ENCODE measurements at places on chromosomes 2 and 18.

DNA sequence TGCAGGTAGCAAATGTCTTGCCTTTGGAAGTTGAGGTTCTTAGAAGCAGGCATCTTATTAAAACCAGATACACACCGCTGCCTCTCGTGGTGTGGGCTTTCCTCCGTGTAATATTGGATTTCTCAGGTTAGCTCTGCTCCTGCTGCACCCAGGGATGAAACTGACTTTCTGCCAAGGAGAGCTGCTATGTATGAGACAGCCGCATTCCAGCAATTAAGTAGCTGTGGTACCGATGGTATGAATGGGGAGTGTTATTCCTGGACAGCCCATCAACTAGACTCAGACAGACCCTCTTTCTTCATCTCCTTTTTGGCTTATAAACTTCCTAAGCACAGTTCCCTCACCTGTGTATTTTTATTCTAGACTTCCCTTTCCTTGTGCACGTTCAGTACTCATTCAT lies 6.8 kb upstream of the EHD3 start:
- peak; percentile 15 for DNase-seq

GRCh38 chr2:48572816-48573215 lies 42.9 kb downstream of the STON1 start:
- DNase-seq, result no peak

- peak; percentile 87 for DNase-seq
Observed at GRCh38 chr2:120779781-120780283, 44.2 kb downstream of the GLI2 start.

DNA sequence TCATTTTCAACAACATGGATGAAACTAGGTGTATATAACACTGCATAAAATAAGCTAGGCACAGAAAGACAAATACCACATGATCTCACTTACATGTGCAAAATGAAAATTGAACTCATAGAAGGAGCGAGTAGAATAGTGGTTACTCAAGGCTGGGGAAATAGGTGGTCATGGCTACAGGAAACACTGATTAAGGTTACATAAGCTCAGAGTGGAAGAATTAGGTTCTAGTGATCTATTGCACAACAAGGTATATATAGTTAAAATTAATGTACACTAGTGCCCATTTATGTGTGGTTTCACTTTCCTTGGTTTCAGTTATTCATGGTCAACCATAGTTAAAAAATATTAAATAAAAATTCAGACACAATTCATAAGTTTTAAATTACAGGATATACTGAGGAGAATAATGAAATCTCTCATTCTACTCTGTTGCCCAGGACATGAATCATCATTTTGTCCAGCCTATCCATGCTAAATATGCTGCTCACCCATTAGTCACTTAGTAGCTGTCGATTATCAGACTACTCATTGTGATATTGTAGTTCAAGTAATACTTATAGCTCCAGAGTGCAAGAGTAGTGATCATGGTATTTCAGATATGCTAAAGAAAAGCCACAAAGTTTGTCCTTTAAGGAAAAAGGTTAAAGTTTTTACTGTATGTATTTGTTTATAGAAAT lies 1530.9 kb upstream of the LRRTM1 start:
- peak; percentile 80 for DNase-seq

DNA sequence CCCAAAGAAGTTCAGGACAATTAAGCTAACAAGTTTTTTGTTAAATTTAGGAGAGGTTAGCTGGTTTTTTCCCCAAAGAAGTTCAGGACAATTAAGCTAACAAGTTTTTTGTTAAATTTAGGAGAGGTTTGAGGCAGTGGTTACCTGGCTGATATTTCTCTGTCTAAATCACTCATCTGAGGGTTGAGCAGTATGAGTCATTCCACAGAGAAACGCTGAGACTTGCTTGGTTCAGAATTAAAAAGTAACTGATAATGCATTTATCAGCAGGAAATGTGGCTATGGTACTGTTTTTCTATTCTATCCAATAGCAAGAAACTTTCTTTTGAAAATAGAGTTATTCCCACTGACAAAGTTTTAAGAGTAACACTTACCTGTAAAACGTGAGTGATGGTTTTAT lies 22.8 kb upstream of the KIDINS220 start:
- no peak for DNase-seq

- DNase-seq, result no peak
Observed at GRCh38 chr18:41004324-41004723, 950.7 kb upstream of the PIK3C3 start.

DNA sequence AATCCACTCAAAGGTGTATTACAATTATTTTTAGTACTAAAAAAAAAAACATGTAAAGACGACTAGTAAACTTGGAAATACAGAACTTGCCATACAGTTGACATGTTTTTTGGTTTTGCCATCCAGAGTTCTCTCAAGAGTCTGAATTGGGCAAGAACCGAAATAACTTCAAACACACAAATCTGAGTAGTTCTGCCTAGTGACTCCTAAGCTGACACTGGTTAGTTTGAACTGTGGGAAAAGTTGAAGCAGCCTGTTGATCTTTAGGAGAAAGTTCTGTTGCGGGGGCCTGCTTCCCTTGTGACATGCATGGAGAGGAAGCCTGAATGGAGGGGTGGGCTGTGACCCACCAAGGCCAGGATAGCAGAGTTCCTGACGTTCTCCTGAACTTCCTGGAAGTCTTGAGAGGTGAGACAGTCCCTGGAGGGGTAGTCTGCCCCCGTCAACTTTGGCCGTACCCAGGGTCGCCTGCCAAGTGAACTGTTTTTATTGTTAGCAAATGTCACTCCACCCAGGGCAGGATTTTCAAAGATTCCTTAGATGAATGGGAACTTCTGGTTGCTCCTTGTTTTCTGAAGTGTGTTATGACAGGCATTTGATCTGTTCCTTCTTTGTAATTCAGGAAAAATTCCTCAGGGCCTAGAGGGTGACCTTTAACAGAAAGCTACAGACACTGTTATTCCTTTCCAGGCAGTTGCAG lies 85.6 kb upstream of the SPTBN1 start:
- DNase-seq, result no peak

- DNase-seq, result no peak
Observed at GRCh38 chr2:13578547-13578946, 861.8 kb downstream of the TRIB2 start.

- no peak for DNase-seq
Observed at GRCh38 chr2:45907592-45907991, 256.1 kb downstream of the PRKCE start.

DNA sequence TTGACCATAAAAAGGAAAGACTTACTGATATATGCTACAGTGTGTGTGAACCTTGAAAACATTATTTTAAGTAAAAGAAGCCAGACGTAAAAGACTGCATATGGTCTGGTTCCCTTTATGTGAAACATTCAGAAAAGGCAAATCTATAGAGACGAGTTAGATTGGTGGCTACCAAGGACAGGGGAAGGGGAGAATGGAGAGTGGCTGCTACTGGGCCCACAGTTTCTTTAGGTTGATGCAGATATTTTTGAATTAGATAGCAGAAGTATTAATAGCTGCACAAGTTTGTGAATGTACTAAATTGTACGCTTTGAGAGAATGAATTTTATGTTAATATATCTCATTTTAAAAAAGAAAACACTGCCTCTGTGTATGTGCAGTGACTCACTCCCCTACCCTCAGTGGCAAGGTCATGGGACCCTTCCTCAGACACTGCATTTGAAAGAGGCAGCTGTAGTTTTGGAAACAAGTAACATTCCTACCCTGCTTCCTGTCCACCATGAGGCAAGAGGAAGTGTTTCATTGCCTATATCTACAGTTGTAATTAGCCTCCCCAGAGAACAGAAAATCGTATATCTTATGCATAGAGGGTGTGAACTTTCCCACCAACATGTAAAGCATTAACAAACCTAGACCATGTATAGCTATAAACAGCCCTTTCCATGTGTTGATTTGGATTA lies 29.8 kb upstream of the ARMC9 start:
- DNase-seq, result no peak

DNA sequence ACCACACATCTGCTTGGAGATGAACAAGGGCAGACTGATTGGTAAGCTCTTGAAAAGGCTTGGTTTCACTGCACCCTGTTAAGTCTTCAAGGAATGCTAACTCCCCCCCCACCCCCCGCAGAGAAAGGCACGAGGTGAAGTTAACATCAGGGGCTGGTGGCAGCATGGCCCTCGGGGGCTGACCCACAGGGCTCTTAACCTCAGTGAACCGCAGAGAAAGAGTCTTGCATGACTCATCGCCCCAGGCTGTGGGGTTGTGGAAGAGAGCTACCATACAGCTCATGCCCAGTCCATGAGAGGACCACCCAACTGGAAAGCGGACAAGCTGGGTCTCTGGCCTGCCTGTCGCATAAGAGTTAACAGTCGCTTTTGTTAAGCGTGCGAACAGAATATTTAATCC lies 10.6 kb upstream of the CEP68 start:
- peak; percentile 65 for DNase-seq

- DNase-seq, result no peak
Observed at GRCh38 chr2:154620471-154620870, 78.0 kb upstream of the KCNJ3 start.

- no peak for DNase-seq
Observed at GRCh38 chr2:42977270-42978174, 185.1 kb upstream of the HAAO start.

DNA sequence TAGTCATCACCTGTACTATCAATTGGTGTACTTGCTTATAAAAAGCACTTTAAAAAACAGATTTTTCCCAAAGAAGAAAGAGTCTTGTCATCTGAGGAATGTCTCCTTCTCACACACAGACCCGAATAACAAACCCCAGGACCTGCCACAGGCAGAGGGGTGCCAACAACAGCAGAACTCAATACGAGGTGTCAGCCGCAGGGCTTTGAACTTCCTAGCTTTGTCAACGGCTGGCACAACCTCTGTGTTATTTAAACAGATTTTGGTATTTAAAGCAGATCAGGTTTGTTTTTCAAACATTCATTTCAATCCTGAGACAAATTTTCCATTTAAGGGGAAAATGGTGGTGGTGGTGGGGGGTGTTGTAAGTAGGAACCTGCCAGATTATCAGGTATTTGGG lies 138.4 kb upstream of the RIOK3 start:
- no peak for DNase-seq

DNA sequence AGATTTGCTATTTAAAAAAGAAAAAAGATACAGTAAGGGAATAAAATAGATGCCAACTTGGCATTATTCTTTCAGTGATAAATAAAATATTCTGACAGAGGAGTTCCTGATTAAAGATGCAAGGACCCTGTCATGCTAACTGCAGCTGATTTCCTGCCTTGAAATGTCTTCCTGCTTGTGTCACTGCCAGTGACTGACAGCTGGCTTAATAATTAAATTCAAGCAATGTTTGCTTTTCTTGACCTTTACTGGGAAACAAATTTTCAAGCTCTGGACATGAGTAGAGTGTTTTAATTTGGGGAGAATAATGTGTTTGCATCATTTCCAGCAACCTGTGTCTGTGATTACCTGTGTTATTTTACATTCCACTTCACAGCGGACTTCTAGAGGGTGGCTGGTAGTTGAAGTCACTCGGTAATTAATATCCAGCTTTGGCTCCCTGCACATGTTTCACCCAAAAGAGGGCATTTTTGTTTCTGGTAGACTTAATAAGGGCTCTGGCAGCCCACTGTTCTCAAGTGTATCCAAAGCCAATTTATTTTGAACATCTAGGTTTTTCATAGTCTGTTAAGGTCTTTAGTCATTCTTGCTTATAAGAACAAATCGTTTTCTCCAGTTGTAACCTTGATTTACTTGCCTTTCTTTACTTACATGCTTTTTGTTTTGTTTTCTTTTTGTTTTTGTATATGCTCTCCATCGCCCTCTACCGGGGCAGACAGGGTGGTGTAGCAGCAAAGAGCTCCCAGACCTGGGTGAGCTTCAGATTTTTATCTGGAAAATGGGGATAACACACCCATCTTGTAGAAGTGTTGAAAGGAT lies 48.5 kb upstream of the PROKR1 start:
- peak; percentile 31 for DNase-seq

GRCh38 chr18:77133051-77133834 lies 660 bp upstream of the MBP start:
- no peak for DNase-seq

GRCh38 chr18:57050310-57050949 lies 96.5 kb upstream of the BOD1L2 start:
- DNase-seq, result no peak

GRCh38 chr2:215364157-215365155 lies 52.6 kb downstream of the ATIC start:
- no peak for DNase-seq

GRCh38 chr2:120914839-120915521 lies 179.3 kb downstream of the GLI2 start:
- DNase-seq, result peak; percentile 94

DNA sequence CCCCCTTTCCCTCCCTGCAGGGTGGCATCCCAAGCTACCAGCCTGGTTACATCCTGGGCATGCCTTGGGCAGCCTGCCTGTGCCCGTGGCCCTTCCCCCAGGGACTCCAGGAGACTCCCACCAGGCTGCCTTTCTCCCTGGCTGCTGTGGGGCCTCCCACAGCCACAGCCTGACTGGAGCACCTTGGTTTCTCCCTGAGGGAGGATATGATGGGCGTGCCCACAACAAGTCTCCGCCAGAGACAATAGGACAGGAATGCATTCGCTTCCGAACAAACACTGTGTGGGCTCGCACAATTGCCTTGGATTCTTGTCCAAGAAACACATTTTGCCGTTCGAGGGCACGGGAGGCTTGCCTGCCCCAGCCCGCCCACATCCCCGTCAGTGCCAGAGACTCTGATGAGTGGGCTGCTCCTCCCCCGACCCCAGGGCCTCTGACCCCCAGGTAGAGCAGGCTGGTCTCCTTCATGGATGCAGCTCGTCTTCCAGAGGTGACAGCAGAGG lies 102.1 kb downstream of the SMAD7 start:
- no peak for DNase-seq

GRCh38 chr2:74957886-74958273 lies 563 bp upstream of the POLE4 start:
- no peak for DNase-seq

- DNase-seq, result no peak
Observed at GRCh38 chr2:167279810-167280209, 391.5 kb downstream of the XIRP2 start.

GRCh38 chr2:80454628-80455027 lies 150.1 kb upstream of the LRRTM1 start:
- DNase-seq, result no peak

GRCh38 chr2:177466337-177467195 lies 74.0 kb downstream of the AGPS start:
- no peak for DNase-seq

DNA sequence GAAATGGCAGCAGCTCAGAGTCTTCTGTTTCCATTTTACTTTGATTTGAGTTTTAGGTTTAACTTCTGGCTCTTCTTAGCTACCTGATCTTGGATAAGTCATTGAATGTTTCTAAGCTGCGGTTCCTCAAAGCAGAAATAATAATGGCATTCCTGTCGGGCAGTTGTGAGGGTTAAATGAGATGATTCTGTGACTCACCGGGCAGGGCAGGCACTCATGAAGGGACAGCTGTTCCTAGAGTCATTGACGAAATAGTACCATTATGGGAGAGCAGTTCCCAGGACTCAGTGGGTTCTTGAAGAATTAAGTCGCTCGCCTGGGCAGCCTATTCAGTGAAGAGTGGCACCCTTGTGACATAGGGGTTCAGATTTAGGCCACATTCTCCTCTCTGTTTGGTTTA lies 10.3 kb downstream of the TRIB2 start:
- no peak for DNase-seq

- no peak for DNase-seq
Observed at GRCh38 chr2:68921646-68922045, 31.0 kb downstream of the GKN2 start.
